Foreskin keratinocyte (primary cell): ENCODE measurements at places on chromosomes 5 and 9.
A peak's percentile ranks its signal among the peaks of the same experiment; 100 is the strongest.

- no peak for DNase-seq
These were observed 154.0 kb upstream of the ADAMTSL1 start for GRCh38 chr9:18319918-18320445.

DNA sequence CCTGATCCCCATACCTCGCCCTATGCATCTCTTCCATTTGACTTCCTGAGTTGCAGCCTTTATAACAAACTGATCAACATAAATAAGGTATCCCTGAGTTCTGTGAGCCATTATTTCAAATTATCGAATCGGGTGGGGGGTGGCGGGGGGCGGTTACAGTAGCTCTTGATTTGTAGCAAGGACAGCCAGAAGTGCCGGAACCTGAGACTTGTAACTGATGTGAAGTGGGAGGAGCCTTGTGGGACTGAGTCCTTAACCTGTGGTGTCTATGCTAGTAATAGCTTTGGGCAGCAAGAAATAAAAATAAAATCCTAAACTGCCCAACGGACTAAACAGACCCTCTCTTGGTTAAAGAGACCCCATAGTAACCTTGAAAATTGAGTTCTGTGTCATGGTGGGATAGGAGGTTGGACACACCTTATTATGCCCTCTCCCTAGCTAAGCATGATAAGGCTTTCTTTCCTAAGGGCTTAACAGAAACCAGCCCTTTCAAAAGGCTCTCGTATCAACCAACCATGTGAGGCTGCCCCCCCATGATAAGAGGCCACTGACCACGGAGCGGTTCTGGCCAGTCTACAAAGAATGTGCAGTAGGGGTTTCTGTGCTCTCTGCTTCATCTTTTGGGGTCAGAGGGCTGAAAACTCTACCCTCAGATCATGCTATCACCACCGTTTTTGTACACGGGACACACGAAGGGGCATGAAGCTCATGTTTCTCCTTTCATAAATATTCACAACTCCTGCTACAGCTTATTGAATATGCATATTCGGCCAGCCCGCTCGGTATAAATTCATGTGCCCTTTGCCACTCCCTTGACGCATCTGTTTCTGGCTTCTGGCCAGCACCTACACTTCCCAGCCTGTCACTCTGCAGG is 39.5 kb upstream of the IQGAP2 start:
- DNase-seq: no peak

- no peak for DNase-seq
These were observed 41.9 kb upstream of the IPPK start for GRCh38 chr9:92711844-92712243.

- peak; percentile 12 for DNase-seq
These were observed 47.5 kb downstream of the UIMC1 start for GRCh38 chr5:176959051-176959450.

GRCh38 chr5:80238778-80239679 is 16.8 kb downstream of the SERINC5 start:
- no peak for DNase-seq

- no peak for DNase-seq
These were observed 12.1 kb upstream of the SLC25A51 start for GRCh38 chr9:37915911-37916470.

DNA sequence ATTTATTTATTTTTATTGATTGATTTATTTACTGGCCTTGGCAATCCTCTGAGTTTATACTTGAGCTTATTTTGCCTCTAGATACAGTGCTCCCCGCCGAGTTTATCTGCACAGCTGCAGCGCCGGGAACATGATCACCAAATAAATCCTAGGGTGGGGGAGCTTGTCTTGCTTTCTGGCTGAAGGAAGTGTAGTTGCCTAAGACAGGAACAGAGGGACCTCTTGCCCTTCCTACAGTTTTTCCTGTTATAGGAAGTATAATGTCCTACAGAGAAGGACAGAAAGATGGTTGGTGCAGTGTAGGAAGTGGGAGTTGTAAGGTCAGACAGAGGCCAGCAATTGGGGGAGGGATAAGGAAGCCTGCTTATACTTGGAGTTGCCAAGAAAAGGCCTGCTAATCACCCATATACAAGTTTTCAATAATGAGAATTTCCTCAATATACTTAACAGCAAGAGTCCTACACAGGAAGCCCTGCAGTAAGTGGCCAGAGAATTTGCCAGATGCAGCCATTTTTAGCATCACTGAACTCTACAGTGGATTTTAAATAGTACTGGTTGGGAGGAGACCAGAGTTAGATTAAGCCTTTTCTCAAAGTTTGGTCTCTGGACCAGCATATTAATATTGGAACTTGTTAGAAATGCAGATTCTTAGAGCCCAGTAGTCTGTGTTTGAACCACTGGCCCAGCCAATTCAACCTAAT is 7.7 kb downstream of the AOPEP start:
- DNase-seq: no peak

- DNase-seq: no peak
These were observed 407.7 kb downstream of the SH3GL2 start for GRCh38 chr9:17986595-17986994.

DNA sequence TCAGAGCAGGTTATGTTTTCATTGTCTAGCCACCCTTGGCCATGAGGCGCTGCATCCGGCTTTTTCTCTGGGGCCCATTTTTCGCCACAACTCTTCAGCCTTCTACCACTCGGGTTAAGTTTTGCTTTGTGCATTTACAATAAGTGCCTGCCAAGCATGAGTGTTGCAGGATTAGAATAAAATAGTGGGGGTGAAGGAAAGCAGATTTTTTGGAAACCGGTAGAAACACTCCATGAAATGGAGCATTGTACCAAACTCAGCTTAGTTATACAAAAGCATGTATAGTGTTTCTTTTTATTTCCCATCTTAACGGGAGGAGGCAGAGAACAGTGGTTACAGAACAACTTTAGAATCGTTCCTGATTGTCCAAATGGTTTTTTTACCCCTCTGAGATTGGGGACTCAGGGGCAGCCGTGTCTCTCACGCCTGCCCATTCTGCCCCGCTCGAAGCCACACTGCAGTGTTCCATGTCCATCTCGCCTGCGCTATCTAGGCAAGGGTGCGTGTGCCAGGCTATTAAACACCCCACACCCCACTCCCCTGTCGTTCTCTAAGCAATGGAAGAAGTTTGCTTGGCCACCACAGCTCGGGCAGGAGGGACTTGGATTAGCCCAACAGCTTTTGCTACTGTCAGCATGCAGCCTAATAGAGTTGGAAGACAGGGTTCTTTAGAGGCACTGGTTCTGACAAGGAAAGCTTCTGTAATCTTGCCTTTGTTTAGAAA is 268.8 kb upstream of the WWC1 start:
- DNase-seq: no peak

DNA sequence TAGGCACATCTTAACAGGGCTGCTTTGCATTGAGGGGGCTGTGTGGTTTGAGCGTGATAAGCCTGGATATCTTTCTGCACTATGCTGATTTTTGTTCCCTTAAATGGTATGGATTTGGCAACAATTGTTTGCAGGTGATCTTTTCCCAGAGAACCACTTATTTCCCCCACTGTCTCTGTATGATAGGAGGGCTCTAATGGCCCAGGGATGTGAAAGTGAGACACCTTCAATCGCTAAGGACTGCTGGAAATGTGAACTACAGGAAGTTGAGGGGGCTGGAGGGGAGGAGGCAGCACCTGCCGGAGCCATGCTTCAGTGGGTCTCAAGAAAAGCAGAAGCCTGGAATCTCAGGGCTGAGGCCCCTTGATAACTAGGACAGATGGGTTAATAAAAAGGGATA is 29.4 kb downstream of the SYK start:
- DNase-seq: no peak

DNA sequence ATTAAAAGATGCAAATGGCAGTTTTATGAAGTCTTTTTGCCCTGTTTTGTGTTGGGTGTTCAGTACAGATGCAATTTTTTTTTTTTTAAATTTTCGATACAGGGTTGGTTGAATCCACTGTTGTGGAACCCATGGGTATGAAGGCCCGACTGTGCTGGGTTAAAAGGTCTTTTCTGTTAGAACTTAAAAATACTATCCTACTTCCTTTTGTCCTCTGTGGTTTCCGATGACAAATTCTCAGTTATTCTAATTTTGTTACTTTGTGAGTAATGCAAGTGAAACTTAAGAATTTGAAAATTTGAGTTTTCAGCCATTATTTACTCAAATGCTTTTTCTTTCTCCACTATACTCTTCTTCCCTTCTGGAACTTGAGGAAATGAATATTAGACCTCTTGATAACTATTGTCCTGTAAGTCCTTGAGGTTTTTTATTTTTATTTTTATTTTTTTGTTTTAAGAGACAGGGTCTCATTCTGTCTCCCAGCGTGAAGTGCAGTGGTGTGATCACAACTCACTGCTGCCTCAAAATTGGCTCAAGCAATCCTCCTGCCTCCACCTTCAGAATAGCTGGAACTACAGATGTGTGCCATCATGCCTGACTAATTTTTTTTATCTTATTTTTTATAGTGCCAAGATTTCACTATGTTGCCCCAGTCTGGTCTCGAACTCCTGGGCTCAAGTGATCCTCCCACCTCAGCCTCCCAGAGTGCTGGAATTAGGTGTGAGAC is 67.5 kb downstream of the ZCCHC7 start:
- DNase-seq: no peak
